Activated CD4-positive, alpha-beta T cell treated with anti-CD3 and anti-CD28 coated beads for 36 hours (primary cell): ENCODE measurements at places on chromosomes 2 and 18. TPM values are rescaled to one million over a fixed set of nuclear protein-coding genes. Genes with fewer than 3 reads are reported as not detected.

GRCh38 chr2:233062451-233062850 is 2.3 kb downstream of the INPP5D start:
- H3K36me3 ChIP-seq = peaks cover 15% of the 10 kb centered on the region
- DNase-seq = no peak
- H3K27me3 ChIP-seq = no peaks in the 10 kb centered on the region
- H3K4me1 ChIP-seq = peaks cover 46% of the 10 kb centered on the region
- H3K4me3 ChIP-seq = peak overlapping the region; percentile 96

DNA sequence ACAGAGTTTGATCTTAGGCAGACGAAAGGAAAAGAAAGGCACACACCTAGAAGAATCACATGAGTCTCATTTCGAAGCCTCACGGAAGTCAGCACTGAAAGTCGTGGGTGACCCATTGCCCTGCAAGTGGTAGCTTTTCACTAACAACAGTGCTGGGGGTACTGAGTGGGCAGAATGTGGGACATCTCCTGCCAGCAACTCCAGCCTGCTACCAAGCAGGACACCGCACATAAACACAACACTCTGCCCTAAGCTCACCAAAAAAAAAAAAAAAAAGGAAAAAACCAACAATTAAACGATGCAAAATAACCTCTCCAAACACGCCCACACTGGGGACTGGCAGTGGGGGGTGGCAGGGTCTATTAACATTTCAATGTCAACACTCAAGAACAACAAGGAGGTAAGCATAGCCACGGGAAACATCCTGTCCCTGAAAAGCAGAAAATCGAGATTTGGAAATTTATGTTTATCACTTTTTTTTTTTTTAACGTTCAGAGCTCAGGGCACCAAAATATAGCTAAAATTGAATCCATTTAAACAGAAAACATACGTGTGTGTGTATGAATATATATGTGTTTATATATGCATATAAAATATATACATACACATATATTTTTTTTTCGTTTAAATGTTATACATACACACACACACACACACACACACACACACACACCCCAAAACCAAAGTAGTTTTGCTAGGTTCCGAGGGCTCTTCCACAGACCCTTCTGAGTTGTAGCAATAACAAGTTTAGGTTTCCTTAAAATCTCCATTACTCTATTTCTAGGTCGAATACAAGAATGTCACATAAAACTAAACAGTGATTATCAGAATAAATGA is 2.2 kb downstream of the INO80D start:
- peak overlapping the region; percentile 90 for H3K4me3 ChIP-seq
- H3K36me3 ChIP-seq = peaks cover 10% of the 10 kb centered on the region
- peaks cover 36% of the 10 kb centered on the region for H3K4me1 ChIP-seq
- H3K27ac ChIP-seq = peak overlapping the region; percentile 95
- H3K27me3 ChIP-seq = no peaks in the 10 kb centered on the region
- peak; percentile 54 for DNase-seq

- H3K36me3 ChIP-seq = no peaks in the 10 kb centered on the region
- H3K27me3 ChIP-seq = no peaks in the 10 kb centered on the region
- H3K4me1 ChIP-seq = peaks cover 11% of the 10 kb centered on the region
Observed at GRCh38 chr2:46053564-46053963, 243.6 kb upstream of the EPAS1 start.

GRCh38 chr2:84077496-84077895 is 381.6 kb downstream of the SUCLG1 start:
- no peaks in the 10 kb centered on the region for H3K4me1 ChIP-seq
- no peaks in the 10 kb centered on the region for H3K36me3 ChIP-seq
- peaks cover 1% of the 10 kb centered on the region for H3K27me3 ChIP-seq
- H3K27ac ChIP-seq = no peak overlapping the region

GRCh38 chr18:9337873-9338272 is 3.3 kb downstream of the TWSG1 start:
- H3K4me1 ChIP-seq = peaks cover 22% of the 10 kb centered on the region
- H3K27ac ChIP-seq = no peak overlapping the region
- peaks cover 9% of the 10 kb centered on the region for H3K36me3 ChIP-seq
- no peak for DNase-seq

GRCh38 chr2:180614776-180615175 is 365.6 kb upstream of the UBE2E3 start:
- H3K36me3 ChIP-seq = no peaks in the 10 kb centered on the region
- peaks cover 6% of the 10 kb centered on the region for H3K27me3 ChIP-seq
- DNase-seq = no peak

DNA sequence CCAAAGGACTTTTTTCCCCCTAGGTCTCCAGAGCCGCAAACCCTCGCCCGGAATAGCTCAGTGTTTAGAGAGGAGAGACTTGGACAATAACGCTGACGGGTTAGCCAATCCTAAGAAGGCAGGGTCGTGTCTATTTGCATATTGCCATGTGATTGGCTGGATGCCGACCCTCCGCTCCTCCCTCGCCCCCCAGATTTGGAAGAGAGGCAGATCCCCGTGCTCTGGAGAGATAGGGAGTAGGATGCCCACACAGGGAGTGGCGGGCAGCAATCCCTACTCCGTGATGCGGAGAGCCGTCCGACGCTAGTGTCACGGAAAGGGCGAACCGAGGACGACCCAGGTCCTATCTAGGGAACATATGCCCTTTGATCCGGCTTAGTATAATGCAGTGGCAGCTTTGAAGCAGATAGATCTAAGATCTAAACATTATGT is 1.4 kb downstream of the WNT6 start:
- H3K27ac ChIP-seq = no peak overlapping the region
- H3K4me3 ChIP-seq = no peak overlapping the region
- no peak for DNase-seq
- peaks cover 60% of the 10 kb centered on the region for H3K27me3 ChIP-seq
- peaks cover 15% of the 10 kb centered on the region for H3K4me1 ChIP-seq
- H3K36me3 ChIP-seq = no peaks in the 10 kb centered on the region

- no peak for DNase-seq
- H3K27me3 ChIP-seq = no peaks in the 10 kb centered on the region
- no peaks in the 10 kb centered on the region for H3K36me3 ChIP-seq
- H3K4me1 ChIP-seq = peaks cover 36% of the 10 kb centered on the region
- no peak overlapping the region for H3K4me3 ChIP-seq
- H3K27ac ChIP-seq = no peak overlapping the region
Observed at GRCh38 chr2:168424112-168424951, 31.7 kb upstream of the CERS6 start.

DNA sequence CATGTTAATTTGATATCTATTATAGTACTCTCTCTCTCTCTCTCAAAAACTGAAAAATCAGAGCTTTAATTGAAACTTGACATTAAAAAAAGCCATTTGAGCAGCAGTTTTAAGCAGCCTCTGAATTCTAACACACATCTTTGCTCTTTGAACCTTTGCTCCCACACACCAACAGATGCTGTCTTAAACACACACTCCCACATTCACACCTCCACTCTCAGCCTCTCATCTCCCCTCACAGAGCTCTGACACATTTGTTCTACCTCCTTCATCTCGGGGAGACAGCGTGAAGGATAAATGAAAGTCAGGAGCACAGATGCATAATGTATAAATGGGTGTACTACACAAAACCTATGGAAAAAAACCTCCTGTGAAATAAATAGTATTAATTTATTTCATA is 95.2 kb downstream of the NAB1 start:
- H3K27me3 ChIP-seq = no peaks in the 10 kb centered on the region
- no peak overlapping the region for H3K4me3 ChIP-seq
- DNase-seq = no peak
- no peak overlapping the region for H3K27ac ChIP-seq
- peaks cover 31% of the 10 kb centered on the region for H3K4me1 ChIP-seq

DNA sequence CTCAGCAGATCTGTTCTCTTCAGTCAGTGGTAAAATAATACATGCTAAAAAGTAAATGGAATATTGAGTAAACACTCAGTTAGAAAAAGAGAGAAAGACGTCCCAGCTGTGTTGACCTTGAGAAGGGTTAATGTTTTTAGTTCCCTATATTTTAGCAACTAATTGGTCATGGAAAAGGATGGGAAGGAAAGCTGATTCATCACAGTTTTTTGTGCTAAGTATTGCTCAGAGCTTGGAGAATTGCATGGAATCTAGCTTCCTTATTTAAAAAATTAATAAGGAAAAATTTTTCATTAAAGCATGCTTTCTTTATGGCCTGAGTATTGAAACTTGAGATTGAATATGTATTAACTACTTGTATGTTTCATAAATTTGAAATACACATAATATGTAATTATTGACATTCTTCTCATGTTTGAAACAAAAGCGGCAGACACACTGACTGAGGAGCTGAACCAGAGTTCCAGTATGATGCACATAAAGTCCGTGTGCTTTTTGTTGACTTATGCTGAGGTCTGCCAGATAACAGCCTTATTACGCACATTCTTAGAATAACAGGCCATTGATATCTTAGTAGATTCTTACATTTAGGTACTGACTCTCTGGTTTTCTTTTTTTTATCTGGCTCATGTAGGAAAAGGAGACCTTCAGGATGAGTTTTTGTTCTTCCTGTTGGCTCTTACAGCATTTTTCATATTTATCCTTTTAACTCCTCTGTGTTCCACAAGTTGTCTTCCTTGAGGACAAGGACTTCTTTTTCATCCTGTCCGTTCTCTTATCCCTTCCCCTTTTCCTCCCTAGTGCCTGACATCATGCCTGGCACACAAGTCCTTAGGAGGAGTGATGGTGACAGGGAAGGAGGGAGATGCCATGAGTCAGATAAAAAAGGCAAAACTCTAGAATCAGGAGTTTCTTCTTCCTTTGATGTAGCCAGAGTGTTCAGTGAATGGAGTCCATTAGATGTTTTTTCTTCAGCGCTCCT is 194.1 kb downstream of the PTPRM start:
- DNase-seq = no peak
- no peak overlapping the region for H3K4me3 ChIP-seq
- H3K4me1 ChIP-seq = no peaks in the 10 kb centered on the region
- no peaks in the 10 kb centered on the region for H3K27me3 ChIP-seq
- no peaks in the 10 kb centered on the region for H3K36me3 ChIP-seq

- peaks cover 2% of the 10 kb centered on the region for H3K27me3 ChIP-seq
- H3K4me1 ChIP-seq = no peaks in the 10 kb centered on the region
- no peak overlapping the region for H3K4me3 ChIP-seq
- DNase-seq = no peak
- no peaks in the 10 kb centered on the region for H3K36me3 ChIP-seq
Observed at GRCh38 chr2:158722266-158723105, 72.6 kb upstream of the DAPL1 start.

GRCh38 chr18:55473058-55473457 is 114.9 kb downstream of the TCF4 start:
- no peak overlapping the region for H3K27ac ChIP-seq
- H3K4me1 ChIP-seq = peaks cover 13% of the 10 kb centered on the region
- no peak overlapping the region for H3K4me3 ChIP-seq
- DNase-seq = no peak

CCDC121 gene
- 0.44 TPM for total RNA-seq

NEURL3 gene
- total RNA-seq = 0.33 TPM
